Activated naive CD4-positive, alpha-beta T cell treated with anti-CD3 and anti-CD28 coated beads, Interleukin-2, amount 50 U/mL, for 16 hours (primary cell): ENCODE measurements at places on chromosomes 5 and 9.

GRCh38 chr5:136064510-136064909 is 35.7 kb downstream of the TGFBI start:
- no peak for DNase-seq

- no peak for DNase-seq
These were observed 49.0 kb upstream of the ATG10 start for GRCh38 chr5:81922854-81923279.

DNA sequence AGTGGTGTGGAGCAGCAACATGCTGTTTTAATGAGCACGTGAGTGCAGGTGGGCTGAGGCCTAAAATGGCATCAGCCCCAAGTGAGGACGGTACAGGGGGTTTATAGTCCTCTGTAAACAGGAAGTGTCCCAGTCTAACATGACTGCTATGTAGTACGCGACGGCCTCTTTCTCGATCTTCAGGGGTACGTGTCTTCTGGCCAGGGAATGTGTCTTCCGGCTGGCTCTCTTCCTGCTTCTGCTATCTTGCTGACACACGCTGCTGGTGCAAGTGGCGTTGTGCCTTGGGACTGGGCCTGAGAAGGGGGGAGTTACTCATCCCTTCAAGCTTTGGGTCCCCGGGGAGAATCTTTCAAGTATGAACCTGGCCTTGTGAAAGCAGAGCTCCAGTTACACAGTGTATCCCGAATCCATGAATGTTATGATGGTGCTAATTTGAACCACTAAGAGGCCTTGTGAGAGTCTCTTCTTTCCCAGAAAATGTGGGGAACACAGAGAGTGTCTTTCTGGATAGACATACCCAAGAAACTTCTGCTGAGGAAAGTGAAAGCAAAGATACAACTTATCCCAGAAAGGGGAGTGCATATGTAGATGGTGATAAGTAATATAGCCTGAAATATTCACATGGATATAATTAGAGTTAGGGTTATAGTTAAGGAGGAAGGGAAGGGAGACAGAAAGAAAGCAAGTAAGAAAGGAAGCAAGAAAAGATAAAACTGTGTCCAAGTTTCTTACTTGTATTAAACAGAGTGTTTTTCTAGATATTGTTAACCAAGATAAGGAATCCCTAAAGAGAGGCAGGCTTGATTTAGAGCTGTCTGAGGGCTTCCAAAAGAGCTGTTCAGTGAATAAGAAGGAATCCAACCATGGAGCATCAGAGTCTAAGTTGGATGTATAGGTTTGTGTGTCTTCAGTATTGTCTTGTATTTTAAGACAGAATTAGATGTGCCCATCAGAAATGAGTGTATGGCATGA is 35.5 kb upstream of the ANXA2R start:
- no peak for DNase-seq

- DNase-seq: no peak
These were observed 27.9 kb upstream of the GALNT10 start for GRCh38 chr5:154162539-154163151.

DNA sequence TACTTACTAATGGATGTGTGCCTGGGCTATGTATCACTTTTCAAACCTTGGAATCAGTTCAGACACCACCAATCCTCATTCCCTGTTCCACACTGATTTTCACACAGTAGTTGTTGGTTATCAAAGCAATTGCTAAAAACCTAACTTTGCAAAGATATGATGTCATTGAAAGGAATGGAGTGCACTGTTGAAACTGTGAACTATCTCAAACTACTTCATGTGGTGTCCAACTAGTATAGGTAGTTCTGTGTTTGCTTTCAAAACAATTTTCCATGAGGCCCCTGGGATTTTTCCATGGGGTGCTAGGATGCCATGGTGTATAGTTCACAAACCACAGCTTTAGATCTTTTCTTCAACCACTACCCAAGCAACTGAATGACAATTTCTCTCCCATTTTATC is 17.8 kb downstream of the INIP start:
- DNase-seq: no peak
